Activated CD4-positive, alpha-beta T cell treated with anti-CD3 and anti-CD28 coated beads for 1 hour (primary cell): ENCODE measurements at places on chromosomes 2 and 18.
A peak's percentile ranks its signal among the peaks of the same experiment; 100 is the strongest.

- no peak for DNase-seq
Observed at GRCh38 chr2:201269764-201270163, 9.4 kb downstream of the CASP8 start.

- DNase-seq: no peak
Observed at GRCh38 chr2:96167407-96168013, 22.3 kb upstream of the DUSP2 start.

GRCh38 chr2:220227266-220227920 is 600.0 kb downstream of the SLC4A3 start:
- no peak for DNase-seq

DNA sequence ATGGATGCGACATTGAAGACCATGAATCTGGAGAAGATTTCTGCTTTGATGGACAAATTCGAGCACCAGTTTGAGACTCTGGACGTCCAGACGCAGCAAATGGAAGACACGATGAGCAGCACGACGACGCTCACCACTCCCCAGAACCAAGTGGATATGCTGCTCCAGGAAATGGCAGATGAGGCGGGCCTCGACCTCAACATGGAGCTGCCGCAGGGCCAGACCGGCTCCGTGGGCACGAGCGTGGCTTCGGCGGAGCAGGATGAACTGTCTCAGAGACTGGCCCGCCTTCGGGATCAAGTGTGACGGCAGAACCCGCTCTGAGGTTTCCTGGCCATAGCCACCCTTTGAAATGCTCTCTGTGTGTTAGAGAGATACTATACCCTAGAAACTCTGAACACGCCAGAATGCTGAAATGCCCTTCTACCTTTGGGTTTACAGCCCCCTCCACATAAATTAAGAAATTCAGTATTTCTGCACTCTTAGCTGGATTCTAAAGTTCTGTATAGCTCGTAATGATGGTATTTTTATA is 659 bp downstream of the CHMP1B start:
- peak; percentile 23 for DNase-seq

GRCh38 chr2:192551760-192552159 is 357.0 kb upstream of the TMEFF2 start:
- no peak for DNase-seq

GRCh38 chr2:187966924-187967323 is 324.8 kb upstream of the GULP1 start:
- no peak for DNase-seq

GRCh38 chr2:36705326-36706020 is 9.0 kb downstream of the VIT start:
- DNase-seq: no peak

GRCh38 chr2:62539606-62540407 is 33.8 kb upstream of the TMEM17 start:
- DNase-seq: no peak

GRCh38 chr2:101574622-101575021 is 99.7 kb upstream of the RFX8 start:
- DNase-seq: no peak
